ENCODE measurements at places on chromosomes 5 and 9.

DNA sequence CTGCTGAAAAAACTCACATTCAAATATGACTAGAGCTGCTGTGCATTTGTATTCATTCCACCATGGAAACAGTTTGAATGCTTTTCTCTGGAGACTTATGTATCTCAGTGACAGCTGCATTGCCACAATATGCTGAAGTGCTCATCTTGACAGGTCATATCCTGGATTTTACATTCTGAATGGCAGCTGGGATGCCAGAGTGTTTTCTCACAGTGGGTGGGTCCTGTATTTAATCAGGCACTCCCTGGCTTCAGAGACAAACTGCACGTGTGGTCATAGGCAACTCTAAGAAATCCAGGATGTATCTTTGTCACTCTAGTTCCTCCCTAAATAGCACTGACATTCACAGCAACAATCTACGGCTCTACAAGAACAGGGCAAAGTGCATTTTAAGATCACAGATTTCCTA is 75.6 kb downstream of the ST8SIA4 start:
- no peak for DNase-seq

DNA sequence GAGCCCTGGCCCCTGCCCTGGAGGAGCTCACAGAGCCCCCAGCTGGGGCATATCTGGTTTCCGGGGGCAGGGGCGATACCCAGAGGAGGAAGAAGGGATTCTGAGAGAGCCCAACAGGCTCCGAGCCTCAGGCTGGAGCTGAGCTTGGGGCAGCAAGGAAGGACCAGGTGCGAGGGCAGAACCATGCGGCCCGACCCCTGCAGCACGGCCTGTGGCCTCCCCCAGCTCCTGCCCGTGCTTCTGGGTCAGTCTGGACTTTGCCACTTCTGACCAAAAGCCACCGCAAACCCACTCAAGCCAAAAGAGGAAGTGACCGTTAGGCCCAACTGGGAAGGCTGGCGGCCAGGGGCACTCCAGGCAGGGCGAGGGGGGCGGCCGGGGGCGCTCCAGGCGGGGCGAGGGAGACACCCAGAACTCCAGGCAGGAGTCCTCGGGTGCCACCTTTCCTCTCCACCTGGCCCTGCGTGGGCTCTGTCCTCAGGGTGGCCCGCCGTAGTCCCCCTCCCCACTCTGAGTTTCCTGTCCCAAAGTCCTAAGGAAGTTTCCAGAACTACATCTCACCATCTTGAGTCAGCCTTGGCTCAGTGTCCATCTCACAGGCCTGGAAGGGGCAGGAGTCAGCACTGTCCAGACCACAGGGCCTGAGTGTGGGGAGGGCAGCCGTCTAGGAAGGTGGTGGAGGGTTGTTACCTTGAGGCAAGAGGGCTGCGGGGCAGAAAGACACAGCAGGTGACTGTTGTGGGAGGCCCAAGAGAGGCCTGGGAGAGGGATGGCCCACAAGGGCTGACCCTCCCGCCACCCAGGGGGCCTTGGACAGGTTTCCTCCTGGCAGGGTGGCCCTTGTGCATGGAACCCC is 946 bp upstream of the LTC4S start:
- no peak for DNase-seq

- no peak for DNase-seq
These were observed 244.2 kb downstream of the PIK3R1 start for GRCh38 chr5:68459810-68460139.

- DNase-seq, result no peak
These were observed 11.6 kb downstream of the ANKHD1 start for GRCh38 chr5:140413230-140413629.

DNA sequence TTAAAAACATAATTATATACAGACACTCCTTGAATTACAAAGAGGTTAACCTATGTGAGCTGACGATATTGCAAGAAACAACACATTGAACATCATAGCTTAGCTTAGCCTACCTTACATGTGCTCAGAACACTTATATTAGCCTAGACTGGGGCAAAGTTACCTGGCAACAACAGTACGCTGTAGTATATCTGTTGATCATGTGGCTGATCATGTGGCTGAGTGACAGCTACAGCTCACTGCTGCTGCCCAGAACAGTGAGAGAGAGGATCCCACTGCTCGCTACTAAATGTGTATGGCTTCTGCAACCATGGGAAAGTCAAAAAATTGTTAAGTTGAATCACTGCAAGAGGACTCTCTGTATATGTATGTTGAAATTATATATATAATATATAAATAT is 169.9 kb downstream of the CDH9 start:
- no peak for DNase-seq
